ENCODE measurements at places on chromosomes 7 and 10.
A peak's percentile ranks its signal among the peaks of the same experiment; 100 is the strongest.

- DNase-seq: no peak
Observed at GRCh38 chr10:43215758-43216455, 51.0 kb downstream of the RASGEF1A start.

DNA sequence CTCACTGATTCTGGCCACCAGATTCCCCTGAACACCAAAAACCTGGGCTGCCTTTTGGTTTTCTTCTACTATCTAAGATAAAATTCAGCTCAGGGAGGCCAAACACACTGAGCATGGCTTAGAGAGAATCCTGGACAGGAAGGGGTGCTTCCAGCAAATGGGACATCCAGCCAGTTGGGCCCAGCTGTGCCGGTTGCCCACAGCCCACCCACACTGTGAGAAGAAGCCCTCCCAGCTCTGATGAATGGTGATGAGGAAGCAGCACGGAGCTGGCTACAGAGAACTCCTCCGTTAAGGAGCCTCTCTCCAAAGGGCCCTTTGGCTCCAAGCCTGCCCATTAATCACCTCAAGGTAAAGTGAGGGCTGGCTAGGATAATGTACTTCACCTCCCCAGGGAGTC is 15.9 kb downstream of the LRRC18 start:
- no peak for DNase-seq

- DNase-seq: no peak
Observed at GRCh38 chr10:132957131-132957530, 14.8 kb upstream of the CFAP46 start.

GRCh38 chr7:31006857-31007256 is 43.1 kb downstream of the GHRHR start:
- DNase-seq: no peak

GRCh38 chr10:132560241-132560731 is 22.7 kb downstream of the INPP5A start:
- DNase-seq: peak; percentile 75

DNA sequence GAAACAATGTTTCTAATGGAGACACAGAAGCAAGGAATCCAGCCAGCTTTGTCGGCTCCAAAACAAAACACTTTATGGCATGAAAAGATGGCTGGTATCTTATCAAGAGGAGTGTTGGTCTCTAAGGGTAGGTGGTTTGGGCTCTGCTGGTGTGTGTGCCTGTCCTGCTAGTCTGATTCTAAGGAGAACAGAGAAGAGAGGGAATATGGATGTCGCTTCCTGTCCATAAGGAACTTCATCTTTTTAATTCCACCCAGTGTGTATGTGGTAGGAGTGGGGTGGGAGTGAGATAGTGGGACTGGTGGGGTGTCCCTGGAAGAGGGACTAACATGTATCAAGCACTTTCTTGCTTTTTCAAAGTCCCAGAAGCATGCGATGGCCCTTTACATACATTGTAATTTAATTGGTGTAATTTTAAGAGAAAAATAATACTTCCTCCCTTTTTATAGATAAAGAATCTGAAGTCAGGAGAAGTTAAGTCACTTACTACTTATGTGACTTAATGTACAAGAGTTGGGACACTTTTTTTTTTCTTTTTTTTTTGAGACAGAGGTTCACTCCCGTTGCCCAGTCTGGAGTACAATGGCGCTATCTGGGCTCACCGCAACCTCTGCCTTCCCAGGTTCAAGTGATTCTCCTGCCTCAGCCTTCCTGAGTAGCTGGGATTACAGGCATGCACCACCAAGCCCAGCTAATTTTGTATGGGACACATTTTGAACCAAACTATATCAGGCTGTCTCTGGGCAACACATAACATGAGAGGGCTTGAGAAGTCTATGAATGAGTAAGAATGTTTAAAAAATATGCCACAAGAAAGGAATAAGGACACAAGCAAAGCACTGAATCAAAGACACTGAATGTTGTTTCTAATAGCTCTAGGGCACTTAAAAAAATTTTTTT is 18.8 kb downstream of the NT5C3A start:
- no peak for DNase-seq

DNA sequence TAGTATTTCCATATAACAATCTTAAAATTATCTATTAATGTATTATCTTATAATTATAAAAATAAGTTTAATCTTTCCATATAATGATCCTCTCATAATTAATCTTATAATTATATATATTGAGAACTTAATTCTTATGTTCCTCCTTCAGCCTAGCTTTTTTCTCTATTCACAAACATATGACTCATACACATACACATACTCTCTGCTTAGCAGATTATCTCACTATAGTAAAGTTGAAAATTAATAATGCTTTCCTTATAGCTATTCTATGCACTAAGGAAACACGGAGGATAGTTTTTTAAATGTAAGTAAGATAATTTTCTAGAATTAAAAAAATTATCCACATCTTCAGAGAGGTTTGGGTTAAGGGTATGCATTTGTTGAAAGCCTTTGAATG is 47.7 kb upstream of the ITGB8 start:
- no peak for DNase-seq

- DNase-seq: no peak
Observed at GRCh38 chr7:70733090-70733489, 398.9 kb upstream of the GALNT17 start.

GRCh38 chr10:3169271-3169670 is 3.3 kb downstream of the PITRM1 start:
- DNase-seq: no peak

Data from CD14-positive monocyte (primary cell).